ENCODE measurements at places on chromosomes 4 and X.

- DNase-seq: no peak
Observed at GRCh38 chr4:85058551-85058950, 92.1 kb upstream of the WDFY3 start.

DNA sequence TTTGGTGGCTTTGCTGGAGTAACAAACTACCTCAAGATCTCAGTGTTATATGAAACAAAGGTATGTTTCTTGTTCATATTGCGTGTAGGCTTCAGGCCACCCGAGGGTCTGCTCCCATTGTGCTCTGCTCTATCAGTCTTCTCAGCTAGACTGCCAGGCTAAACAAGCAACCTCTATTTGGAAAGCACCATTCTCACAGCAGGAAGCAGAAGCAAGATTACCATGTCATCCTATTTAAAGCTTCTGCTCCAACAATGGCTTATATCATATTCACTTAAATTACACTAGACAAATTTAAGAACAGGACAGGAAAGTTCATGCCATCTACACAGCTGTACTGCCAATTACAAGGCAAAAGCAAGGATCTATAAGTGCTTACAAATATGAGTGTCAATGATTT, 385.8 kb downstream of the PPARGC1A start:
- no peak for DNase-seq

DNA sequence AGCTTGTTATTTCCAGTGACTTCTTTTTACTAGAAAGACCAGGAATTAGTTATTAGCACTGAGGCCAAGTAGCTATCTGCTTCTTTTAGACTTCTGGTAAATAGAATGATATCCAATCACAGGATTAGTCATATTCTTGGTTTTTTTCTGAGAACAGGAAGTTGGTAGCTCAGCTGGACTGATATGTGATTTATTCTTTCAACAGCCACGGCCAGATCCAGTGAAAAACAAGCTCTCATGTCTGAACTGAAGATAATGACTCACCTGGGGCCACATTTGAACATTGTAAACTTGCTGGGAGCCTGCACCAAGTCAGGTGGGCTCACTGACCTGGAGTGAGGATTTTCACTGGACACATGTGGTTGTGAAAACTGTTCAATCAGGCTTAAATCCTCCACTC, 48.6 kb downstream of the PDGFRA start:
- DNase-seq: no peak

DNA sequence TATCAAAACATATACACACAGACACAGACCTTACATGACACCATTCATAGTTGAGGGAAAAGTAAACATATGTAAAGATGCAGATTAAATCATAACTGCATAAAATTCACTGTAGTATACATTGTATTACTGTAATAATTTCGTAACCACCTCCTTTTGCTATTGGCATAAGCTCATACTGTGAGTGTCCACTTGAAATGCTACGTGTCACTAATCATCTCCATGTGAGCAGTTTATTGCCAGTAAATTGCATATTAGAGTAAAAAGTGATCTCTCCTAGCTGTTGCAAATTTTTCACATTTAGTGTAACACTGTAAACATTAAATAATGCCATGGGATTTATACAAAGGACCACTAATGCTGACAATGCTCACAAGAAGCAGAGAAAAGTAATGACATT, 256.7 kb upstream of the GNPDA2 start:
- no peak for DNase-seq

DNA sequence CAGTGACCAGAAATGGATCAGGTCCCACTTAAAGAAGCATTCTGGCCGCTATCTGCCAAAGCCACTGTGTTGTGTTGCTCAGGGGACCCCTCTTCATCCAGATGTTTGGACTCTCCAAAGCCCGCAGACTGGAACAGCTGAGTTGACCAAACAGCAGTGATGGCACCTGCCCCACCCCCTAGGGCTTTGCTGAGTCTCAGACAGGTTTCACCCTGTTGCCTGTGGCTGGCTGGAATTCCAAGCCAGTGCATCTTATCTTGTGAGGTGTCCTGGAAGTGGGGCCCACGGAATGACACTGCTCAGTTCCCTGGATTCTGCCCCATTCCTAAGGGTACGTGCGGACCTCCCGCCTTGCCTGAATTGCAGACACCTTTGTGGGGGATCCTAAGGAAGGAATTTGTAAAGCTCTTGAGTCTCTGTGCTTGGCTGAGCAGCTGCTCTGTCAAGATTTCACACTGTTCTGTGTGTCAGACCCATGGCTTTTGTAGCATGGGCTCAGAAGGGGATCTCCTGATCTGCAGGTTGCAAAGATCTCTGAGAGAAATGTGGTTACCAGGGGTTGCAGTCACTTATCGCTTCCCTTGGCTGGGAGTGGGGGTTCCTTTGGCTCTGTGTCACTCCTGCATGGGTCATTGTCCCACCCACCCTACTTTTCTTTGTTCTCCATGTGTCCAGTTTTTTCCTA, 1707.9 kb upstream of the PCDH10 start:
- DNase-seq: no peak

- no peak for DNase-seq
Observed at GRCh38 chr4:84493092-84493850, 5.8 kb downstream of the NKX6-1 start.

DNA sequence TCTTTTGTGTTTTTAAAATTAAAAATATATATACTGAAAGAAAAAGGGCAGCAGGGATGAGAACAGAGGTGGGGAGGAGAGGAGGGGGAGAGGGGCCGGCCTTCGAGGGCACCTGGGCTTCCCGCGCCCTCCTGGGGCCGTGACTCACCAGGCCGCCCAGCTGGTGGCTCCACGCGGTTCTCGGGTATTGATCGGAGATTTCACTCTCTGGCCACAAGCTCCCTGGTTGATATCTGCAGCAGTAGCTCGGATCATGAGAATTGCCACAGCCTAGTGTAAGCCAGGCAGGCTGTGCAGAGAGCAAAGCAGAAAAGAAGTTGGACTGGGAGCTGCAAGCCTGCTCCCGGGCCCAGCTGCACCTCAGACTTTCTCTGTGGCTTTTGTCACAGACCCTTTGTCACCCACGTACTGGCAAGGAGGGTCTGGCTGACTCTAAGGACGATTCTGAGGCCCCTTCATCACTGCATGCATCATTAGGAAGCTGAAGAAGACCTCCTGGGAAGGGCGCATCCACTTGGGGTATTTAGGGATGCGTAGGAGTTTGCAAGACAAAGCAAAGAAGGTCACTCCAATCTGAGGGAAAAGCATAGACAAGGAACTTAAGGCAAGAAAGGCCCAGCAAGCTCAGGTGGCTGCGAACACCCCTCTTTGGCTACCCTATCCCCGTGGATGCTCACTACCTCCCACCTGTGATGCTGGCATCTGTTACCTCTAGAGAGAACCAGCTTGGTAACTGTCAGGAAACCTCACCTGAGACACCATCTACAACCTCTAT, 71.7 kb downstream of the CPZ start:
- DNase-seq: no peak

DNA sequence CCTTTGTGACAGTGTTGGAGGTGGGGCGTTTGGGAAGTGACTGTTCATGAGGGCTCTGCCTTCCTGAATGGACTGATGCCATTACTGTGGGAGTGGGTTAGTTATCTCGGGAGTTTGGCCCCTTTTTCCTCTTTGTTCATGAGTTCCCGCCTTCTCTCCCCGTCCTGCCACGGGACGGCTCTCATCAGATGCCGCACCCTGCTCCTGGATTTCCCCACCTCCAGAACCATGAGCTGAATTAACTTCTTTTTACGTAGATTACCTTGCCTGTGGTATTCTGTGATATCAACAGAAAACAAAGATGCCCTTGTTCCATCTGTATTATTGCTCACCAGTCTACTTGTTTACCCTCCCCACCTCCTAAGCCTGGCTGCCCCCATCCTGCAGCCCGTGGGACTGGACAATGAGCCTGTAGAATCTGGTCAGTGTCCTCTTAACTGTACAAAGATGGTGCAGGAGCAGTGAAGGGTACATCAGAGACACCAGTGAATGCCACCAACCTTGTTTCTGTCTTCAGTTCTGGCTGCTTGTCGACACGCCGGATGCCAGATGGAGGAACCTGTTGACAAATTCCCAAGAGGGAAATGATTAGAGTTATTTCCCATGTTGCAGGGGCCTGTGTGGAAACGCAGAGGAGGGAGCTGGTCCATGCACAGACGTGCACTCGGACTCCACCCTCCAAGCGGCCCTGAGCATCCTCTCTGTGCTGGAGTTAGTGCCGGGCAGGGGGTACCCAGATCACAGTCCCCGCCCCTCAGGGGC, 104.7 kb downstream of the ABLIM2 start:
- no peak for DNase-seq

DNA sequence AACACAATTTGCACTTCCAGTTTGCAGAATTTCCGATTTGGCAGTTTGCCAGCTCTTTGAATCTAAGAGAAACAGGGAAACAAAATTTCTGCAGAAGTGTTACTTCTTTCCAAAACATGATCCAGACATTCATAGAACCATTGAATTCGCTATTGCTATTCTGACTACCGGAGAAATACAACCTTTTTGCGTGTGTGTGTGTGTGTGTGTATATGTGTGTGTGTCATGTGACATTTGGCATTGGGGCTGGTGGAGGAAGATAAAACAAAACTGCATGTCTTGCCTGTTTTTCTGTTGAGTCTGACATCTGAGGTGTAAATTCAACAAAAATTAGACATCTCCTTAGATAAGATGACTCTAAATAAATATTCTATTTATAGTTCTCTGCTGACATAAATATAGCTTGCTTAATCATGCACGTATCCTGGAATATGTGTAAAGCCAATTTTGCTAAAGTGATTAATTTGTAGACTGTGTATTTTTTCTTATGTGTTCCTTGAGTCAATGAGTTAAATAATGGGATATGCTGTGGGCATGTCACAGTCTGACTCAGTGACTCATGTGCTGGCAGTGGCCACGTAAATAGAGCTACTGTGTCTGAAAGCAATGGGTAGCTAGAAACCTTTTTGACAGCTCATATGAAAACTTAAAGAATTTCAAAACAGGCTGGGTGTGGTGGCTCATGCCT, 98.9 kb downstream of the HPGD start:
- DNase-seq: no peak

DNA sequence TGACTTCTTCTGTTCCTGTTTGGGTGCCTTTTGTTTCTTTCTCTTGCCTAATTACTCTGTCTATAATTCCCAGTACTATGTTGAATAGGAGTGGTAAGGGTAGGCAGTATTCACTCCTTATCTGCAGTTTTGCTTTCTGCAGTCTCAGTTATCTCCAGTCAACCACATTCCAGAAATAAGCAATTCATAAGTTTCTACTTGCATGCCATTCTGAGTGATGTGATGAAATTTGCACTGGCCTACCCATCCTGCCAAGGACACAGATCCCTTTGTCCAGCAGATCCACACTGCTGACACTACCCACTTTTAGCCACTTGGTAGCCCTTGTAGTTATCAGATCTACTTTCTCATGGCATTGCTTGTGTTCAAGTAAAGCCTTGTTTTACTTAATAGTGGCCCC, 971.6 kb upstream of the INTU start:
- DNase-seq: no peak

DNA sequence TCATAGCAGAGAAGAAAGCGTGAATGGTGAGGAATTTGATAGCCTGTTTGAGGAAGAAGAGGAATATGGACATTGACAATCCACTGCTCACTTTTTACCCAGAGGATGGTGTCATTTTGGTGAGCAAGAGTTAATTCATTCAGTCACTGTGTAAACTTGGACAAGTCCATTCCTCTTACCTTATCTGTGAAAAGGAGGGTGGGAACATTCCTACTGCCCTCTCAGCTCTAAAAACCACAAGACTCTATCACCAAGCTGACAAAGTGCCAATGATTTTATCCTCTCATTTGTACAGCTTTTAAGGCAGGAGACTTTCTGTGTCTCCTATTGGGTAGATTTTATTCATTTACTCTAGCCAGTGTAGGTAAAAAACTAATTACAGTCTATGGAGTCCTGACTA, 103.8 kb downstream of the LUZP4 start:
- DNase-seq: no peak

GRCh38 chr4:93084599-93085305, 743.8 kb upstream of the ATOH1 start:
- DNase-seq: no peak

DNA sequence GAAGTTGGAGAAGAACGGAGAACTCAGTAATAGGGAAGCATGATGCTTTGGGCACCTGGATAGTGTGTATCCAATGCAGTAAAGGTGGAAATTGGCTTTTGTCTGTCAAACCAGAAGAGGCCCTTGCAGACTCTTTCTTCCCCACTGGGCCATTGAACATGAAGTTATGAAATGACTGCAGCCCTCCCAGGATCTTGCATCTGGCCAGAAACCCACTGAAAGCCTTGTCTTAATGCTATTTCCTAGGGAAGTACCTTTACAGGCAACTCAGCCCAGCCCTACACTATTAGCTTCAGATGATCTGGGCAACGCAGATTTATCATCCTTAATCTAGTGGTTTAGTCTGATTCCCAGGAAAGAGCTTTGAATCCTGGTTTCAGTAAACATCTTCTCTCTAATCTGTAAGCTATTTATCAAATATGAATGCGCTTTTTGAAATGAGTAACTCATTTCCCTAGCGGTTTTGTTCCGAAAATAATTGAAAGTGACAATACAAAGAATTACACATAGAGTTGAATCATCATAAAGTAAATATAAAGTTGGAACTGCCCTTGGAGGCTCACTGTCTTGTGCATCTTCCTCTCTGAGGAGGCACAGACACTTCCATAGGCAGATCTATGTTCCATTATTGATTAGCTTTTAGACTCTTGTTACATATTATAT, 464.1 kb downstream of the IDS start:
- no peak for DNase-seq

GRCh38 chrX:48522291-48522690, 683 bp downstream of the EBP start:
- no peak for DNase-seq

- DNase-seq: no peak
Observed at GRCh38 chrX:137549073-137549472, 16.9 kb upstream of the ZIC3 start.

GRCh38 chrX:66176134-66176533, 12.1 kb downstream of the HEPH start:
- DNase-seq: no peak

- no peak for DNase-seq
Observed at GRCh38 chr4:47835494-47835893, 2.4 kb downstream of the CORIN start.

DNA sequence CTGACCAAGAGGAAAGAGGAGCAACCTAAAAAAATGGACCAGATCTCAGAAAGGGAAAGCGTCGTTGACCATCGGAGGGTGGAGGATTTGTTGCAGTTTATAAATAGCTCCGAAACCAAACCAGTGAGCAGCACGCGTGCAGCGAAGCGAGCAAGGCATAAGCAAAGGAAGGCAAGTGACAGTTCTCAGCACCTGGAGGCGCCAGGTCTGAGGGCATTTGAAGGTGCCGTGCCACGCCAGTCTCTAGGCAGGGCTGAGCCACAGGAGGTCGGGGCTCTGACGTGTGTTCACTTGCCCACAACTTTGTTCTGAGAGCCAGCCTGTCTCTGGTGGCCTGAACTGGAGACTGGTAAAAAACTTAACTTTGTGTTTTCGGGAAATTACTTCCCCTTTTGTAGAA, 59.7 kb downstream of the TNIP2 start:
- no peak for DNase-seq

- no peak for DNase-seq
Observed at GRCh38 chrX:139831675-139832456, 101.0 kb downstream of the ATP11C start.
